ENCODE measurements at places on chromosomes 5 and 9.

DNA sequence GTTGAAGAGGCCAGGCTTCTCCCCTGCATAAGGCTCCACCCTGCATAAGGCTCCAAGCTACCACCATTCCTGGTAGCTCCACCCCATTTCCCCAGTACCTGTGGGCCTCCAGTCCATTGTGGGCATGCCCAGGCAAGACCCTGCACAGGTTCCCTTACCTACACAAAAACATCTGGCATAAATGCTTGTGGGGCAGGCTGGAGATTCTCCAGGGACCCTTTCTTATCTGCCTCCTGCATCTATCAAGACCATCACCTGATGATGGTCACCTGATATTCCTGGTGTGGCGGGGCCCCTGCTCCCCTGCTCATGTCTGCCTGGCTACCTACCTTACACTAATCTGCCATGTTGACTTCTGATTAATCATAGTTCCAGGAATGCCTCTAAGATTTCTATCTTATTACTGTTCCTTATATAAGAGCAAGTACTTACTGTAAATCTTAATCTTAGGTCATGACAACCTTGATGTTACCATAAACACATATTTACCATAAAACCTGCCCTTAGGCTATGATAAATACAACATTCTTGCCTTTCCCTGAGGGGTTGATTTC lies 41.0 kb downstream of the FGD3 start:
- no peak for DNase-seq

DNA sequence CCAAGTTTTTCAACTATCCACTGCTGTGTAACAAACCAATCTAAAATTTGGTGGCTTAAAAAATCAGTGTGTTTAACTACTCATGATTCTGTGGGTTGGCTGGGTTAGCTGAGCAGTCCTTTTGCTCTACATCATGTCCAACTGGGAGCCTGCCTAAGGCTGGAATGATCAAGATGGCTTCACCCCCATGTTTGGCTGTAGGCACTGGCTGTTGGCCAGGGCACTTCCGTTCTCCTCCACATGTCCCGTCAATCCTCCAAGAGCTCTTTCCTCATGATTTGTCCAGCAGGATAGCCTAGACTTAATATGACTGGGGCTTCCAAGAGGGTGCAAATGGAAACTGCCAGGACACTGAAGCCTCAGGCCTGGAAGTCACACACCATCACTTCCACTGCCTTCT lies 17.0 kb upstream of the TSSK1B start:
- DNase-seq: no peak

GRCh38 chr9:99607842-99608448 lies 213.7 kb upstream of the NR4A3 start:
- DNase-seq: no peak

DNA sequence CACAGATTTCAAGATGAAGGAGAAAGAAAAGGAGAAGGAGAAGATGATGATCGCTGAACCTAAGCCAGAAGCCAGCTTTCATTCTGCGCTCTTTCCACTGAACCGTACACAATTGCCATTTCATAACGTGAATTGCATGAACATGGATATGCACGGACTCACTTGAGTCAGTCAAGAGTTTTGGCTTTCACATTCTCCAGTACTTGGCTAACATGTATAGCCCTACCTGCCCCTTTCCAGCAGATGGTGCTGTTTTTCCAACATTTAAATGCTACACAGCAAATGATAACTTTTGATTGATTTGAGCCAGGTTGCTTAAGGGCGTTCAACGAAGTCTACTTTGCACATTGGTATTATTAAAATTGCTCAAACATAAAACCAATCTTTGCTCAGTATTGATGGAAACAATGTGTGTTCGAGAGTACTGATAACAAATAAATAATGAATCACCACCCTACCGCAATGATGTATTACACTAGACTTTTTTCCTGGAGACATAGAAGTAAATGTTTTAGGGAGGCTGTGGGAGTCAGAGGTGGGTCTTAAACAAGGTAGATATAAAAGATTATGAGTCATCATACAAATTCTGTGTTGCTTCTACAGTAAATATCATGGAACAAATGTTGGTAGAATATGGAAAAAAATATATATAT lies 196.4 kb downstream of the TRPM3 start:
- peak; percentile 41 for DNase-seq

DNA sequence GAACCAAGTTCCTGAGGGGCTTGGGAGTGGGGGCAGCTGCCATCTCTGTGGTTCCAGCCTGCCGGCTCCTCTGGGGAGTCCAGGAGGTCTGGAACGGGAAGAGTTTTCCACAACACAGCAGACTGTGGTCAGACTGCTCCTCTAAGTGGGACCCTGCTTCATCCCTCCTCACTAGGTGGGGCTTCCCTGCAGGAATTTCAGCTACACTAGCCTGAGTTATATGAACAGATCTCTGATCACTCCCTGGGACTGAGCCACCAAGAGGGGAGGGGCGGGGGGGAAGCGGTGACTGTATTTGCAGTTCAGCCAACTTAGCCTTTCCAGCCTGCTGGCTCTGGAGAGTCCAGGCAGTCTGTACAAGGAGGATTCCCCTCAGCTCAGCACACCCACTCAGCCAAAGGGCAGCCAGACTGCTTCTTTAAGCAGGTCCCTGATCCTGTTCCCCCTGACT lies 19.4 kb downstream of the DTWD2 start:
- DNase-seq: no peak

Data from T1000 (cell line).